ENCODE measurements at places on chromosomes 3 and 15.

DNA sequence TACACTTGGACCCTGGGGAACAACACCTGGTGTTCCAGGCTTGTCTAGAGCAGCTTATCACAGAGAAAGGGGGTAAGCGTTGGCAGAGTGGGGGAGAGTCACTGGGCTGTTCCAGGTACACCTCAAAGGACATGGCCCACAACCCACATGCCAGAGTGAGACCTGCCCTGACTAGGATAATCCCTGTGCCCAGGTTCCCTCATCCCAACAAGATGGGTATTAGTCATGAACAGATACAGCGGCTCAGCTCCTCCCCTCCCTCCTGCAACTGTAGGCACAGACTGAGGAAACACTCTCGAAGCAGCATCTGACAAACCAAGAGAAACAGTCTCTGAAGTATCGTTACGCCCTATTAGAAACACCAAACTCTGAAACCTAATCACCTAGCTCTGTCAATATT is 32.1 kb upstream of the RPS17 start:
- DNase-seq = no peak

GRCh38 chr15:49323207-49323606 is 99.8 kb upstream of the FGF7 start:
- DNase-seq = no peak

GRCh38 chr15:40937762-40938535 is 8.8 kb downstream of the DLL4 start:
- no peak for DNase-seq

GRCh38 chr15:65055201-65055870 is 10.1 kb downstream of the SLC51B start:
- no peak for DNase-seq

DNA sequence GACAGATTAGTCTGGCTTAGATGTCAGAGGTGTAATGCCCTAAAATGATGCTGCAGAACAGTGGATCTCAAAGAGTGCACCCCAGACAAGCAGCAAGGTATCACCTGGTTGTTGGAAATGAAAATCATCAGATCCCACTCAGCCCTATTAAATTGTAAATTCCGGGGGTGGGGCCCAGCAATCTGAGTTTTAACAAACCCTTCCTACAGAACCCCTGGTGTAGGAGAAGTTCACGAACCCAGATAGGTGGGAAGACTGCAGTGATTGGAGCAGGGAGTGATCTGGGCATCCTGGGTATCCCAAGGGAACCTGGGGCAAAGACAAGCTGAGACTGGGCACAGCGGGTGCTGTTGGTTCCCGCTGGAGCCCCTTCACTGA is 24.3 kb upstream of the THRB start:
- DNase-seq = no peak

DNA sequence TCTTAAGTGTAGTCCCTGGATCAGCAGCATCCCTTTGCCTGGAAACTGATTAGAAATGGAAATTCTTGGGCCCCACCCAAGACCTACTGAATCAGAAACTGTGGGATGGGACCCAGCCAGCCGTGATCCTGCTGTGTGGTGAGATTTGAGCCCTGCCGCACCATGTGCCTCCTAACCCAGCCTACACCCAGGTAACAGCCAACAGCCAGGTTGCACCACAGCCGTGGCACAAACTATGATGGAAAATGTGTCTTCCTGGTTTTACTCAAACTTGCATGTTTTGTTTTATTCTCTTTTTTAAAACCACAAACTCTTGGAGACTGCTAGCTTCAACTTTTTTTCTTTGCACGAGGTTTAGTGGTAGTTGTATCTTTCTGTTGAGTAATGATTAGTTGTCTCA is 2.6 kb downstream of the LIMD1 start:
- no peak for DNase-seq

DNA sequence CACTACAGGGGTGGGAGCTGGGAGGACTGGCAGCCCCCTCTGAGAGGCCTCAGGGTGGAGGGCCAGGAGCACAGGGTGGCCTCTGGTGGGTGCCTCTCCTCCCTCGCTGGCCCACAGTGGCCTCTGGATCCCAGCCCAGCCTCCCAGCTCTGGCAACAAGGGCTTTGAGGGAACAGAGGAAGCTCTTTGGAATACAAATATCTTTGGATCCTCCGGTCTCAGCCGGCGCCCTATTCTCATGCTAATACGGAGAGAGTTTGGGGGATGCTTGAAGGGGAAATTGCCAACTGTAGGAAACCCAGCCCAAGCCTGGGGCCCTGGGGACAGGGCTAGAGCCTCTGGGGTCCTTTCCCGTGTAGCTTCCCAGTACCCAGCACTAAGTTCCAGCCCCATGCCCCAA is 33.4 kb upstream of the INSYN1 start:
- DNase-seq = no peak

DNA sequence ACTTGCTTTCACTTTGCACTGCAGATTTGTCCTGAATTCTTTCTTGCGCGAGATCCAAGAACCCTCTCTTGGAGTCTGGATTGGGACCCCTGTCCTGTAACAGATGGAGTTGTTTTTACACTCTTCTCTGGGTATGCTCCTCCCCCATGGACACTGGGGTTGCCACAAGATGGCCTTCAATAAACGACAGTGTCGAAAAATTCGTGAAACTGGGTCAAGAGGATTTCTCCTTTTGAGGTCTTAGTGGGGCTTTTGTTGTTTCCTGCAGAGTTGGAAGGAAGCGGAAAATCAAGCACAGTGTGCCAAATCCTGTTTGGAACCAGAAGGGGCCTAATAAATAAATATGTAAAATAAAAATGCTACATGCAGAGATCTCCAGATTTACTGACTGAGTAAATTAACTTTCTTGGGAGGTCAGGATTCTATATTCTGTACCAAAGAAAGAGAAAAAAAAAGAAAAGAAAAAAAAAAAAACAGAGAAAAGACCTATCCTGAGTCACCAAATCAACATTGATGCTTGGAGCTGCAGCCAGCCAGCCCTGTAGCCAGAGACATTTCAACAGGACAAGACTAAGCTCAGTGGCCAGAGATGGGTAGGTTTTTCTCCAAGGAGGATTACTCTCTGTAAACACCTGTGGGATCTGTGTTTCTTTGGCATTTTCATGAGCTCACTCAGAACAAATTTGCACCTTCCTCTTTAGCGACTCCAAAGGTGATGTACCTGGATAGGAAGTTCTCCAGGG is 24.8 kb downstream of the CCDC80 start:
- no peak for DNase-seq

DNA sequence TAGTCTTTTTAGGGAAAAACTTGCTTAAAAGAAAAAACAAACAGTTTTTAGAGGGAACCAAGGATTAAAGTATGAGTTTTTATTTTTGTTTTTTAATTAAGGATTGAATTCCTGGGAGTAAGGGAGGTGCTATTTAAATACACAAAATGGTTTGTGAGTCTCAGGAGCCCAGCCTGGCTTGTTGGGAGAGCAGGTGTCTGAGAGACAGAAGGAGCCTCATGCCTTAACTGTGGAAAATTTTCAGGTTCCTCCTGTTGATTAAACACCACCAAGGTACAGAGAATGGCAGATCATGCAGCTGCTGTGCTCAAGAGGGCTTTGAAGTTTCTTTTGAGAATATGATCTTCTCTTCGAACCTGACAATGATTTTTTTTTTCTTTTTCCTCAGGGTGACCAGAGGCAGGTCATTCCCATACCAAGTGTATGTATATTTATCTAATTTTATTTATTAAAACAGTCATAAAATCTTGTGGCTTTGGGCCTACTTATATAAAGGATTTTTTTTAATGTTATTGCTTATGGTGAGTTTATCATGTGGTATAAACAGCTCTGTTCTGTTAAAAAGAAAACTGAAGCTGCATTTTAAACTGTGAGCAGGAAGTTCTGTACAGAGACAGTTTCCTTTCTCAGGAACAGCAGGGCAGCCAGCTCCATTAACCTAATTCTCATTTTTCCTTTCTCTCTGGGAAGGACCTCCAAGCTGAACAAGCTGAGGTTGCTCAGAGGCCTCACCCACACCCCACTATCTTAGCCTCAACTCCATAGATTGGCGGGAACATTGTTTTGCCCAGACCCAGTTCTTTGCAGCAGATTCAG is 33.7 kb upstream of the VILL start:
- DNase-seq = no peak

GRCh38 chr3:70880421-70880820 is 568.0 kb upstream of the MDFIC2 start:
- no peak for DNase-seq

GRCh38 chr3:120742849-120743365 is 363 bp downstream of the GTF2E1 start:
- no peak for DNase-seq

- no peak for DNase-seq
These were observed 54.5 kb upstream of the MEX3B start for GRCh38 chr15:82100111-82100929.

GRCh38 chr15:70362886-70363285 is 265.2 kb upstream of the TLE3 start:
- no peak for DNase-seq

GRCh38 chr15:41811432-41812195 is 16.3 kb upstream of the JMJD7 start:
- DNase-seq = peak; percentile 59

DNA sequence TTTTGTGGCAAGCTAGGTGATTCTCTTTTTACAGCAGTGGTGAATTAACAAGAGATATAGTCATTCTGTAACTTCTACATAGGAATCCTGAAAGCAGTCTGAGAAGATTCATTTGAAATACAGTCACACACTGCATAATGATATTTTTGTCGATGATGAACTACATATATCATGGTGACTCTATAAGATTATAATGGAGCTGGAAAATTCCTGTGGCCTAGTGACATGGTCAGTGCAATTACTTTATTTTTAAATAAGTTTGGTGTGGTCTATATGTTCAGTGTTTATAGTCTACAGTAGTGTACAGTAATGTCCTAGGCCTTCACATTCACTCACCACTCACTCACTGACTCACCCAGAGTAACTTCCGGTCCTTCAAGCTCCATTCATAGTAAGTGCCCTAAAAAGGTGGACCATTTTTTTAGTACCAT is 511.4 kb upstream of the MCTP2 start:
- DNase-seq = no peak

- no peak for DNase-seq
These were observed 49.8 kb upstream of the SLC4A7 start for GRCh38 chr3:27533718-27534573.

- DNase-seq = no peak
These were observed 92.1 kb downstream of the HHLA2 start for GRCh38 chr3:108388136-108389132.

GRCh38 chr3:66362541-66362941 is 138.3 kb downstream of the LRIG1 start:
- DNase-seq = no peak

DNA sequence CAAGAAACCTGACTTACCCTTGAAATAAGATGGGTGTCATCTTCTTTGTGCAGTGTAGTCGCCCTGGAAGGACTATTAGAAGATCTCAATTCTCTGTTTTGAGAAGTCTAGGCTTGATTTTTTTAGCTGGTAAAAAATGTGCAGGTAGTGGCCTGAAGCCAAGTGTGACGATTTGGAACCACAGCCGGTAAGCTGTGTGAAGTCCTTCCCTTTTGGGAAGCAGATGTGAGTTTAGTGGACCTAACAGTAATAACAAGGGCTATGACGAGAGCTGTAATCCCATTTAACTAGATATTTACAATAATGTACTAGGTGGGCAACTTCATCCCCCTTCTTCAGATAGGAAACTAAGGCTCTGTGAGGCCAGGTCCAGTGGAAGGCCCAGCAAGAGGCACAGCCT is 81.7 kb upstream of the MYZAP start:
- no peak for DNase-seq

DNA sequence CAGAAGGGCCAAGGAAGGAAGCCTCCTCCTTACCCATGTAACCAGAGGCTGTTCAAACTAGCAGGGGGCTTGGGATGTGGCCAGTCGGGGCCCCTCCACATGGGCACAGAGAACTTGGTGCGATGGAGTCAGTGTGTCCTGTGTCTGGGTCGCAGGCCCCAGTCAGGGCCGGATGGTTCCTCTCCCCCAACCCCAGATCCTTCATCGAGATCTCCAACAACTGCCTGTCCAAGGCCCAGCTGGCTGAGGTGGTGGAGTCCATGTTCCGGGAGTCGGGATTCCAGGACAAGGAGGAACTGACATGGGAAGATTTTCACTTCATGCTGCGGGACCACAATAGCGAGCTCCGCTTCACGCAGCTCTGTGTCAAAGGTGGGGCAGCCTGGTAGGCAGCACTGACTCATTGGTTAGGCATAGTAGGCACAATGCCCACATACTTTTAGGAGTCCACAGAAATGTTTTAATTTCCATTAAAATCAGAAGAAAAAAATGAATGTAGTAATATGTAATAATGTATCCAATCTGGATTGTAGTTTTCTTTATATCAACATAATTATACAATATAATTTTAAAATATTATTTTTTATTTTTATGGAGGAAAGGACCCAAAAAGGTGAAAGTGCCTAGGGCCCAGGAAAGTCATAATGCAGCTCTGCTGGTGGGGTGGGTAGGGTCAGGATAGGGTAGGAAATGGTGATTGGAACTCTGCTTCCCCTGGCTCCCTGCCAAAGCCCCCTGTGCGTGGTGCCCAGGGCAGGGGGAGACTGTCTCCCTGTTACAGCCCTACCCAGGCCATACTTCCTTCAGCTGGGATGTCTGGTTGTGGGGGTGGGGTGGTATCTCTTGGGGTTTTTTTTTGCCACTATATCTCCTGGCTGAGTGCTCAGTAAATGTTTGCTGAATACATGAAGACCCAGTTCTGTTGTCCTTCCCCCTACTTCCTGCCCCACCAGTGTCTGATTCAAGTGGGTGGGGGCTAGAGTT is 18.6 kb downstream of the DUOX1 start:
- no peak for DNase-seq

- DNase-seq = no peak
These were observed 71.2 kb downstream of the CYP19A1 start for GRCh38 chr15:51267051-51267702.

- DNase-seq = no peak
These were observed 13.6 kb downstream of the ARL6 start for GRCh38 chr3:97778152-97778551.

- no peak for DNase-seq
These were observed 224.4 kb upstream of the TLE3 start for GRCh38 chr15:70322051-70322668.

DNA sequence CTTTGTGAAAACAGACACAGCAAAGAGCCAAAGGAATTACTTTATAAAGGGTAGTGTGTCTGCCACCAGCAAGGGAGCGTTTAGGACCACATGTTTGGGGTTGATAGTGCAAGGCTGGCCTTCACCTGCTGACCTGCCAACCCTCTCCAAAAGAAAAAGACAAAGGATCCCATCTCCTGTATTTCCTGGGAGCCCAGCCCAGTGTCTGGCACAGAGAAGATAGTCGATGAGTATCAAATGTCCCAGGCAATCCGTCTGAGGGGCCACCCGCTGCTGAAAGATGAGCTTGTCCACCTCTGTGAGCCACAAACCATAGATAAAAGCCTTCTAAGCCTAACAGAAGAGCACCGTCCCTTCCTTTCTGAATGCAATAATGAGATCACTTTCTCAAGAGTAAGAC is 154.8 kb upstream of the CTNNB1 start:
- no peak for DNase-seq

DNA sequence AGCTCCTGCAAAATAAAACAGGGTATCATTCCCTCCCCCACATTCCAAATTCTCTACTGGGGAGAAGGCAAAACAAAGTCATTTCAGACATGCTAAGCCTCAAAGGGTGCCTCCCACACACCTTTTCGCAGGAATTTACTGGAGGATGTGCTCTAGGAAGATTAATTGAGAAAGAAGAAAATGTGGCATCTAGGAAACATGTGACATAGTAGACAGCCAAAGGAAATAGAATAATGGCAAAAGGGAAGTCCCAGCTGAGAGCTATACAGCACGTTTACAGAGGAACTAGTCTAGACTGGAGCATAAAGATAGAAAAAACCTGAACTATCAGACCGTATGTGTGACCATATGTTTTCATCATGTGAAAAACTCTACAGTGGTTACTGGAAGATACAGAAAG is 58.8 kb upstream of the MELTF start:
- DNase-seq = no peak

- no peak for DNase-seq
These were observed 27.6 kb upstream of the P2RY13 start for GRCh38 chr3:151356794-151357462.
